ENCODE measurements at places on chromosomes 1 and 21.

GRCh38 chr1:17539477-17540254 is at the start of gene ARHGEF10L:
Gene ARHGEF10L, plus strand, starts transcription at chr1:17539698. Its CDS starts 40,898 bp downstream, at chr1:17580596.
- no peak for DNase-seq

DNA sequence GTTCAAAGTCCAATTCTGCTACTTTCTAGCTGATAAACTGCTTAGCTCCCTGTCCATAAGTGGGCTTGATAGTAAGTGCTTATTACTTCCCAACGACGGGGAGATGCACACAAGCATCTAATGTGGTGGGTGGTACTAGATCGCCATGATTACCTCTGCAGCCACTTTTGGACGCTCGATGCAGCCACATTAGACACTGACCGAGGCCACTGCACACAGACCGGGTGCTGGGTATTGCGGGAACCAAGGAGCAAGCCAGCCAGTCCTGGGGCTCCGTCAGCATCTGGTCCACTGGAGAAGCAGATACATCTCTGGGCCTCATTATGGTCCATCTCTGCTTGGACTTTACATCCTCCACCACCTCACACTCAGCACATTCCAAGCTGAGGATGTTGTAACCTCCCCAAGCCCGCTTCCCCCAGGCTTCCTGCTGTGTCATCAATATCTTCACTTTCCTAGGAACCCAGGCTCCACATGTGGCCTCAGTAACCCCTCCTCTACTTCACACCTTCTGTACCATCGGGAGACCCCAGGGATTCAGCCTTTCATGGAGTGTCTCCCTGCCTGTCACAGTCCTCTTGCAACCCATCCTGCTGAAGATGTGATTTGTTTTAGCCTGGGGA is 48.2 kb downstream of the RHOU start:
- DNase-seq = no peak

DNA sequence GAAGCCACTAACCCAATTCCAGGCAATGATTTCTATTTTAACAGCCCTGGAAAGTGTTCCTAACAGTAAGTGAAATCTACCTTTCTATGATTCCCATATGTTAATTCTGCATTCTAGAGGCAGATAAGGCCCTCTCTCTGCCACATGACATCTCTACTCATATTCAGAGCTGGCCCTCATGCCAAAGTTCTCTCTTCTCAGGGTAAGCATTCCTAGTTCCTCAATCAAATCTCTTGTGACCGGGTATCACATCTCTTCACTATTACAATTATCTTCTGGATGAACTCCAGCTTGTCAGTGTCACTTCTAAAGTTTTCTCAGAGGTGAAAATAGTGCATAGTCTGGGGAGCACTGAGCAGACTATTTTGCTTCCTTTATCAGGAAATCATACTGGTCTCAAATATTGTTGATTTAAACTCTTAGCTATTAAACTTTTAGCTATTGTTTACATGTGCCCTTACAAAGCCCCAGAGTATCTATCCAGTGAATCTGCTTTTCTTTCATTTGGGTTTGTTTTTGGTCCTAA is 66.4 kb upstream of the TNFSF18 start:
- no peak for DNase-seq

DNA sequence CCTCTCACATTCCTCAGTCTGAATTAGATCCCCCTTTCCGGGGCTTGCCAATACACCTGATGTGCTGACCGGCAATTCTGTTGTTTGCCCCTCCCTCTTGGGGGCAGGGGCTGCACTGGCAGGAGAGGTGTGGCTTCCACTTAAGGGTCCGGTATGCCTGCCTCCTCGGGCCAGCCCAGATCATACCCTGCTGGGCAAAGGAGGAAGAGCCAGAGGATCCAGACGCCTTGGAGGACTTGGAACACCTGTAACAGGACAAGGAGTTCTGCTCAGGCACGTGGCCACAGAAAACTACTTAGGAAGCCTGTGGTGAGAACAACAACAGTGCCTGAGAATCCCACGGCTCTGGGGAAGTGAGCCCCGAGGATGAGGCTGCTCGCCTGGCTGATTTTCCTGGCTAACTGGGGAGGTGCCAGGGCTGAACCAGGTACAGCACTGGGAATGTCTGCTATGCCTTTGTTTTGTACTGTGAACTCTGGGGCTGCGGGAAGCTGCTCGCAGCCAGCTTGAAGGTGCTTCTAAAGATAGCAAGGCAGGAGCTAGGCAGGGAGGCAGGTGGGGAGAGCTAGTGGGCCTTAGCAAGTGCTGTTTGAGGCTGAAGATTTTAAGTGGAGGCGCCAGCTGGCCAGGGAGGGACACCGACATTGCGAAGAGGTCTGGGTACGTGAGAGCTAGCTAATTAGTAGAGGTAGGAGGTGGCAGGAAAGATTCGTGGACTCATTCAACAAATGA is at the start of gene SMPDL3B:
Gene SMPDL3B (plus strand): TSS at position 183 of the 732 bp plus-strand sequence. CDS start 184 bp downstream, at position 367.
- DNase-seq = no peak

DNA sequence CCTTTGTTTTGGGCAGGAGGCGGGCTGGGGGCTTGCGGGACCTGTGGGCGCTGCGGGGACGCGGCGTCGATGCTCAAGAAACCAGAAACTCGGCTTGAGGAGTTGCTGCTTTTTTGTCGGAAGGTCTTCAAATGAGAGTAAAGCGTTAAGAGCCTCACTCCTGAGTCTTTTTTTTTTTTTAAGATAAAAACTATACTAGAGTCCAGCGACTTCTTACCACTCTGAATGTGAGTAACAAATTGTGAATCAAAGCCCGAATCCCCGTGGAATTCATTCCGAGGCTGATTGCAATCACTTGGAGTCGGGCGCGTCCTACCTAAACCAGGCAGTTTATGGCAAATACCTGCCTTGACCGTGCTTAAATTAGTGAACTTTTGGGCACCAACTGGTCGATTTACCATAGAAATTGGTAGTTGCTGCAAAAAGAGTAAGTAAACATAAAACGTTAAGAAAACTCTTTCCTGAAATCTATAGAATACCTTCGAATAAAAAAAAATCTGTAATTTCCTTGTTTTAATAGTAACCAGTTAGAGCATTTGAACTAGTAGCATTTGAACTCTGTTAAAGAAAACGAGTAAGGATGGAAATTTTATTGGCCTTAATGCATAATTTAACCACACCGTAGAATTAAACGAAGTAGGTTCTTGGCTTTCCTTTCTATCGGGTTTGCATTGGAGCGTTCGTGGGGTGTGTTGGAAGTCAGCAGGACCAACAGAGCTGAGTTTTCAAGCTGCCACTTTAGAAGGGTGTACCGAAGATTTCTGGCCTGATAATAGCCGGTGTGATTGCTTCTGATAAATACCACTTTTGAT is 769 bp downstream of the GPSM2 start:
- no peak for DNase-seq

DNA sequence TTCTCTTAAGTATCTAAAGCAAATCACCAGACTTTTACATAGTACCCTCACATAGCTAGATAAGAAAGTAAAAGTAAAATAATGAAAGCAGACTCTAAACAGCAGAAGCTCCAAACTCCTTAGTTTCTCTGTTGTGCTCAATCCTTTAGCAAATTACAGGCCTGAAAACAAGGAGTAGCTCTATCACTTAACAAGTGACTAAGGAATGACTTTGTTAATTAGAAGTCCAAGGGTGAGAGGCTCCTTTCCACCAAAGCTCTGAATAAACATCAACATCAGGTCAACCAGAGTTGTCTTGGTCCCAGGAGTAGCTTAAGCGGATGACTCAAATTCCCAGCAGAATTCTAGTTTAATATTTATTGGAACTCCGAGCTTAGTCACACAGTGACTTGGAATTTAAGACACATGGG is 5.9 kb downstream of the NRIP1 start:
- DNase-seq = no peak

GRCh38 chr1:19923137-19923952 is at the start of gene PLA2G2E:
Gene PLA2G2E, minus strand, starts transcription at chr1:19923617. Its CDS starts 58 bp downstream, at chr1:19923559.
- no peak for DNase-seq

DNA sequence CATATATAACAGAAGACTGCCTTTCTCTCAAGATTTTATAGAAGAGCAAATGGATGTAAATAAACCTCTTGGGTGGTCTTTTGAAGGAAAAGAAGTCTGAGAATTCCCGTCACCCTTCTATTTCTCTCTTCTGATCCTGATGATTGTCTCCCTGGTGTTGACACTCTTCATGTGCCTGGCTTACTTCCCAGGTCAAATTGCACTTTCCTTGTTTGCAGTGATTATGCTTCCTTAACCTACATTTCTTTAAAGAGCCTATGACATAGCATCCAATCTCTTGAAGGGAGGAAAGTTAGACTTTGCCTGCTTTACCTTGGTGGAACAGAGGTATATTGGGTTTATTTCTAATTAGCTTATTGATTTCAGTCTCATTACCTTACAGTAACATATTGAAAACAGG is 80.1 kb downstream of the LRRC53 start:
- DNase-seq = no peak

DNA sequence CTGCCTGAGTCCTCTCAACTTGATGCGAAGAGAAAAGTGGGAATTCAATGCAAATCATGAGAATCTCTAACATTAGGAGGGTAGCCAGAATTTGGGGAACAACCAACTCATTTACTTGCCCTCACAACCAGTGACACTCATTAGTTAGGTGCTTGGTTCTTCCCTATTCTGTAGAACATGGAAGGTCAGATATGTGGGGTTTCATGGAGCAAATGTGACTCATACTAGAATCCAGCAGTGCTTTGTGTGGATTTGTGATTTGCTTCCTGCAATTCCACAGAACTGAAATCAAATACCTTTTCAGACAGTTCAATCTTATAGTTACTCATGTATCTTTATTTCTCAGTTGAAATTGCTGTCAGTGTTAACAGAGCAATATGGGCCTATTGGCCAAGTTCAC is 6.9 kb upstream of the ETV3 start:
- DNase-seq = no peak

DNA sequence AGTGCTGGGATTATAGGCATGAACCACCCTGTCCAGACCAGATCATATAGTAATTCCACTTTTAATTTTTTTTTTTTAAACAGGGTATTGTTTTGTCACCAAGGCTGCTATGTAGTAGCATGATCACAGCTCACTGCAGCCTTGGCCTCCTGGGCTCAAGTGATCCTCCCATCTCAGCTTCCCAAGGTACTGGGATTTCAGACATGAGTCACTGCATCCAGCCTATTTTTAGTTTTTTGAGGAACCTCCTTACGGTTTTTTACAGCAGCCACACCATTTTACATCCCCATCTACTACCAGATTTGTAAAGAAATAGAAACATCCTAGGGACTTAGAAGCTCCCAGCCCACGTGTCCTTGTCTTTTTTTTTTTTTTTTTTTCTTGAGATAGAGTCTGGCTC is 24.0 kb downstream of the L1TD1 start:
- DNase-seq = no peak

- DNase-seq = no peak
Measured at GRCh38 chr21:17612023-17612564, 607 bp downstream of the BTG3 start.

- peak; percentile 17 for DNase-seq
Measured at GRCh38 chr1:69824932-69825331, 257.2 kb downstream of the LRRC7 start.

GRCh38 chr1:36384542-36385409 is 948 bp downstream of the STK40 start:
- no peak for DNase-seq

GRCh38 chr1:147754661-147755060 is 5.7 kb downstream of the GJA5 start:
- no peak for DNase-seq

DNA sequence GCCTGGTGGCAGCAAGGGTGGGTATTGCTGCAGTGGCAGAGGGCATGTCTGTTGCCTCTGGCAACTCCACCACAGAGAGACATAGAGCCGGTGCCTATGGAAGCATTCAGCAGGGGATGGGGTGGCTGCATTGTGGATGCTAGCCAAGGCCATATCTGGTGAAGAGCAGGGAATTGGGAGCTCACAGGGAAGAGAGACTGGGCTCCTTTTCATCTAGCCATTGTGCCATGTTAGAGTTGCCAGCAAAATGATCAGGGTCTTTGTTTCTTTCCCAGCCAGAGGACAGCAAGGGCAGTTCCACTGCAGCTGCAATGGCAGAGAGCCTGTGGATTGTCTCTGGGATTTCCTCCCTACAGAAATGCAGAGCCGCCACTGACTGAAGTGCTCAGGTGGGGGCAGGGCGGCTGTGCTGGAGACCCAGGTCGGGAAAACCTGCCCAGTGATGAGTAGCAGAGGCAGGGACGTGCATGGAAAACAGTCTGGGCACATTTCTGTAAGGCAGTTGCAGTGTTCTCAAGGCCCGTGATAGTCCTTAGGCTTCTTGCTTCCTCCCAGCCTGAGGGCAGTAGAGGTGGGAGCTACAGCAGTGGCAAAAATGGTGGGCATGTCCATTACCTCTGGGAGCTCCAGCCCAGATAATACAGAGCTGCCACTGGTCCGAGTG is 40.2 kb upstream of the CYP4X1 start:
- DNase-seq = no peak

DNA sequence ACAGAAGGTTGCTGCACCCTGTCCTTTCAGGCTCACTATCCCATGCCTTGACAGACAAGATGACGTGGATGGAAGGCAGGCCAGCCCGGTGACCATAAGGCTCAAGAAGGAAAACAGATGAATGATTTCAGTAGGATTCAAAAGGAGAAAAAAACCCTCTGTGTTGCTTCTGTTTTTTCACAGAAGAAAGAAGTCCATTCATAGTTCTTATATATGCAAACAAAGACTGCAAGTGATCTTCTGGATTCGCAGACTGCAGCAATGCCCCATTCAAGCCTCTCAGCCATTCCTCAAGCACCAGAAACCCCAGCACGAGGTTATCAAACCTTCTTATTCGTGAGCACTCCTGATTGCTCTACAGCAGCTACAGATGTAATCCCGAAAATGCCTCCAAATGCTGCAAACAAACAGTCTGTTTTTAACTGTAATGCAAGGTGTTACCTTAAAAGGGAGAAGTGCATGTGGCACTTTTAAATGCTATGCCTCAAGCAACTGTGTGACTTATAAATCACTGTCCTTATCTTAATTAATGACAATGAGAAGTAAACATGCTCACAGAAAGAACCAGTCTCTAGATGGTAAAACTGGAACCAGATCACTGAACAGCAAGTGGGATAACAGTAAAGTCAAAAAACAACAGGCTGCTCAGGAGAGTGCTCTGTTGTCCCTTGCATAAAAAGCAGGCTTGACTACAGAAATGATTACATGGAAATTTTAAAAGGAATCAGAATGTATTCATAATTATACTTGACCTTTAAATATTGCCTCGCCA is 173.9 kb downstream of the HHIPL2 start:
- DNase-seq = no peak

DNA sequence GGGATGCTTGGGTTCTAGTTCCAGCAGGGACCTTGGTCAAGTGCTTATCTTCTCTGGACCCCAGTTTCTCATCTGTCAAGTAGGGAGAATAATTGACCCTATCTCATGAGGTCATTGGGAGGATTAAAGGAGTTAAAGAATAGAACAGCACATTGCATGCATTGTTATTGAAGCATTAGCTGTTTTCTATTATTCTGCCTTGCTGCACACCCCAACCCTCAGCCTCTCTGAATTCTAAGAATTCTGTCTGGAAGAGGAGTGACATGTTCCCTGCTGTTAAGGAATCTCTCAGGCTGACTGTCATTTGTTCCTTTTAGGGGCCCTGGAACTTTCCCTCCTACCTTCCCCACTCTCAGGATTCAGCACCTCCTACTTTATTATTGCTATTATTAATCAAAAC is 73.9 kb downstream of the NENF start:
- no peak for DNase-seq

- DNase-seq = no peak
Measured at GRCh38 chr21:41086569-41086968, 81.4 kb upstream of the BACE2 start.

GRCh38 chr1:160164121-160164520 is 12.7 kb downstream of the ATP1A4 start:
- DNase-seq = no peak
